Upper lobe of left lung (tissue), 6 donors: ENCODE measurements at places on chromosomes 11 and 22.

DNA sequence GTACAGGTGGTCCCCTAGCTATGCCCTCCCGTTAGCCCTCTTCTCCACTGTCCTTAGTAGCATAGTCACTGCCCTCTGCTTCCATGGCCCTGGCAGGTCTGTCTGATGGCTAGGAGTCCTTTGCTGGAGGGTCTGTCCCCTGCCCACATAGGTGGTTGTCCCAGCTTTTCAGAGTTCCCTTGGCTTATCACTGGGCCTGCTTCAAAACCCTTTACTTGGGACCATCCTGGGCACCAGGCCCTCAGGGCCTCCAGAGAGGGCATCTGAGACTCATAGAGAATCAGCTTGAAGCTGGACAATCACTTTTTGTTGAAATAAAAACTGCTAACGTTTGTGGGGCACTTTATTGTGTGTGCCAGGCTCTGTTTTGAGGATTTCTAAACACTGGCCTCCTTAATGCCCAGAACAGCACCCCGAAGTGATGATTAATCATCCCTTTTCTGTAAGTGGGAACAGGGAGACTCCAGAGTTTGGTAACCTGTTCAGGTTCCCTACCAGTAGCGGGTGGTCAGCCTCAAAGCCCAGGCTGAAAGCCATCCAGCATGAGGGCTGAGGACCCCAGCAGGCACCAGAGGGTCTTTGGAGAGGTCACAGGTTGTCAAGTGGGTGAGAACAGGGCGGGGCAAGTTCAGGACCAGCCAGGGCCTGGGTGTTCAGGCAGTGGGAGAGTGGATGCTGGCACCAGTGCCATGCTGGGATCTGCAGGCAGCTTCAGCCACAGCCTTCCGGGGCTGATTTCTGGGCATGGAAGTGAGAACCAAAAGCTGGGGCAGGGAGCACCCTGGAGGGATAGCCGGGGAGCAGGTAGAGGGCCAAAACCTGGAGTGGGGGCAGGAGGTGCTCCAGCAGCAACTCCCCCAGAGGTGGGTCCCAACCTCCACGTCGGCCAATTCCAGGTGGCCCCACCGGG is 495 bp upstream of the KCNK4 start:
- DNase-seq, result no peak

DNA sequence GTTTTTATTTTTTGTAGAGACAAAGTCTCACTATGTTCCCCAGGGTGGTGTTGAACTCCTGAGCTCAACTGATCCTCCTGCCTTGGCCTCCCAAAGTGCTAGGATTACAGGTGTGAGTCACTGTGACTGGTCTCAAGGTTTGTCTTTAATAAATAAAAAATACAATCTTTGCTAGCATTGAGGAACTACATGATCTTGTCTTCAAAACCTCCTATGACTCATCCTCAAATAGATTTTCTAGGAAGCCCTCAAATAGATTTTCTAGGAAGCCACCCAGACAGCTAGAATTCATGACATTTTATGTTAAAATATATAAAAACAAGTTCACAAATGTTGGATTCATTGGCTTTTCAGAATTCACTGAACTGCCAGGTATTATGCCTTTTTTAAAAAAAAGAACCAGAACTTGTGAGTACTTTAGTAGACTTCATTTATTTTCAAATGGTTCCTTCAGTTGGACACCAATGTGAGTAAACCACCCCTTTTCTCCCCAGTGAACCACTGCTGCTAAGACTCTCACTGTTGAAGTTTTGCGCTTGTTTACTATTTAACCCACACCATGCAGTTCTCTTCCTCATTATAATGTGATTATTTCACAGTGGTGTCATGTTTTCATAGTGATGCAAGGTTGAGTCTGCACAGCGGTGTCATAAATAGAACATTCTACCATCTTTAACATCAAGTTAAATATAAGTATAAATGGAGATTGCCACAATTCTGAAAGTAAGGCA is 303.9 kb downstream of the CASP12 start:
- DNase-seq, result no peak

DNA sequence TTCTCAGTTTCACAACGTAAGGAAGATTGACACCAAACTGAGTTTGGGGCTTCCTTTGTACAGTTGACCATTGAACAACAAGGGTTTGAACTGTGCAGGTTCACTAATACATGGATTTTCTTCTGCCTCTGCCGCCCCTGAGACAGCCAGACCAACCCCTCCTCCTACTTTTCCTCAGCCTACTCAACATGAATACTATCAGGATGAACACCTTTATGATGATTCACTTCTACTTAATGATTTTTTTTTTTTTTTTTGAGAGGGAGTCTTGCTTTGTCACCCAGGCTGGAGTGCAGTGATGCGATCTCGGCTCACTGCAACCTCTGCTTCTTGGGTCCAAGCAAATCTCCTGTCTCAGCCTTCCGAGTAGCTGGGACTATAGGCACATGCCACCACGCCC is 14.6 kb downstream of the RBM4 start:
- no peak for DNase-seq

- DNase-seq, result peak; percentile 86
Measured at GRCh38 chr22:19855504-19856409, 1.1 kb upstream of the GNB1L start.

DNA sequence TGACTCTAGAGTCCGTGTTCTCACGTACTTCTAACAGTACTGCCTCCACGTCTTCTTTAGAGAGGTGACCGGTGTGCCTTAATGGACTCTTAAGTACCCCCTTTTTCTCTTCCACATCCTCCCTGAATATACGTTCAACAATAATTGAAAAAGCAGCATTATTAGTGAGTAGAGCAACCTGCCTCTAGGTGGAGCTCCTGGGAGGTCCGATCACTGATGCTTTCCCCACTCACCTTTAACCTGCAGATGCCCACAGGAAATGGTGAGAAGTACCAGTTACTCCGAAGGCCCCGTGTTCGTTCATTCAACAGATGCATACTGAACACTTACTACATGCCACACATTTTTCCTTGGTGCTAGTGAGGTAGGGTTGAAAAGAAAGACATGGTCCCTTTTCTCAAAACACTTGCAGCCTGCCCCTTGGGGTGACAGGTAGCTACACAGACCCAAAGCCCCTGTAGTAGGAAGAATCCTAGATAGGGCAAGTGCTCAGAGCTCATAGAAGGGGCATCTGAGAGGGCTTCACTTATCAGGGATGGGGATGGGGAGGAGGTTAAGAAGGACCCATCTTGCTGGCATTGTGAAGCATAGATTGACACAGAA is 72.7 kb downstream of the FEZ1 start:
- DNase-seq, result no peak

DNA sequence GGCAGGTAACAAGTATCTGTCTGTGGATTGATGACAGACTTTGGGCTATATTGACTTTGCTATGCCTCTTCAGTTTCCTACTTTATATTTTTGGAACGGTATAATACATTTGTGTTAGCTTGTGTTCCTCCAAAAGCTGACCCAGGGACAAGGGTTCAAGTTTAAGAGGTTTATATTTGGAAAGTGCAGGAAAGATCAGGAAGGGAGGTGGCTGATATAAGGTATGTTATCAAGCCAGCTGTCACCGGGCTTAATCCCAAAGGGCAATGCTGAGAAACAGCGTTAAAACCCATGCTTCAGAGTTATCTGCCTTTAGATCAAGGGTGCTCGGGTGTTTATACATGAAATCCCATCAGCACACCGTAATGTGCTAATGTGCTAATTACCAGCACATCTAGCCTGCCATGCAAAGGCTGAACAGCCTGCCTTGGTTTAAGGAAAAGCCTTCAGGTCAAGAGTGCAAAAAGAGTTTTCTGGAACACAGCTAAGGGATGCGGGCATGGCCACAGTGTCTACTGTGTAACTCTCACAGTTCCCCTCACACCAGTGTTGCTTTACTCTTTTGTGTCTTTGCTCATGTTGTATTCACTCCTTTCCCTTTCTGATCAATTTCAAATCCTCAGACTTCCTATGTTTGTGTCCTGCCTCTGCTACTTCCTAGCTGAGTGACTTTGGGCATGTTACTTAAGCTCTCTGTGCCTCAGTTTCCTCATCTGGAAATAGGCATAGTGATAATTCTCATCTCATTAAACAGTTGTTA is 77.5 kb downstream of the BDNF start:
- DNase-seq, result no peak

DNA sequence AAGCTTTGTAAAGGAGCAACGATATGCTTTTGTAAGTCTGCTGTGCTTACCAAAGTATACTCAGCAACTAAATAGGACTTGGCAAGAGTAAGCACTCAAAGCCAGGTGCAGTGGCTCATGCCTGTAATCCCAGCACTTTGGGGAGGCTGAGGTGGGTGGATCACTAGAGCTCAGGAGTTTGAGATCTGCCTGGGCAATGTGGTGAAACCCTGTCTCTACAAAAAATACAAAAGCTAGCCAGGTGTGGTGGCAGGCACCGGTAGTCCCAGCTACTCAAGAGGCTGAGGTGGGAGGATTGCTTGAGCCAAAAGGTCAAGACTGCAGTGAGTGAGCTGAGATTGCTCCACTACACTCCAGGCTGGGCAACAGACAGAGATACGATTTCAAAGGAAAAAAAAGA is 67.5 kb downstream of the PAK1 start:
- no peak for DNase-seq

DNA sequence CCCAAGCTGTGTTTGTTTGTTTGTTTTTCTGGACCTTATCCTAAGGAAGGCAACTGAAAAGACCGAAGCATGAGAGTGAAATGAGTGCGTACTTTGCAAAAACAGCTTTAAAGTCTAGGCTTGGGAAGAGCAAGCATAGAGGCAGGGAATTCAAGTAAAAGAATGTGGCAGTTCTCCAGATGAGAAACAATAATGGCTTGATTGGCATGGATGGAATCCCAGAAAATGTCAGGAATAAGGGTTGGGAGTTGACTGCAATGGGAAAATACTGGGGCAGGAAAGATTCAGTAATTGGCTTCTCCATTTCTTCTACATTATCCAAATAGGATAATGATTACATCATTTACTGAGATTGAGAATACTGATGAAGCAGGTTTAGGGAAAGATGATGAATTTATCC is 17.5 kb downstream of the SAAL1 start:
- no peak for DNase-seq

- no peak for DNase-seq
Measured at GRCh38 chr11:75072582-75072981, 24.1 kb downstream of the OR2AT4 start.

DNA sequence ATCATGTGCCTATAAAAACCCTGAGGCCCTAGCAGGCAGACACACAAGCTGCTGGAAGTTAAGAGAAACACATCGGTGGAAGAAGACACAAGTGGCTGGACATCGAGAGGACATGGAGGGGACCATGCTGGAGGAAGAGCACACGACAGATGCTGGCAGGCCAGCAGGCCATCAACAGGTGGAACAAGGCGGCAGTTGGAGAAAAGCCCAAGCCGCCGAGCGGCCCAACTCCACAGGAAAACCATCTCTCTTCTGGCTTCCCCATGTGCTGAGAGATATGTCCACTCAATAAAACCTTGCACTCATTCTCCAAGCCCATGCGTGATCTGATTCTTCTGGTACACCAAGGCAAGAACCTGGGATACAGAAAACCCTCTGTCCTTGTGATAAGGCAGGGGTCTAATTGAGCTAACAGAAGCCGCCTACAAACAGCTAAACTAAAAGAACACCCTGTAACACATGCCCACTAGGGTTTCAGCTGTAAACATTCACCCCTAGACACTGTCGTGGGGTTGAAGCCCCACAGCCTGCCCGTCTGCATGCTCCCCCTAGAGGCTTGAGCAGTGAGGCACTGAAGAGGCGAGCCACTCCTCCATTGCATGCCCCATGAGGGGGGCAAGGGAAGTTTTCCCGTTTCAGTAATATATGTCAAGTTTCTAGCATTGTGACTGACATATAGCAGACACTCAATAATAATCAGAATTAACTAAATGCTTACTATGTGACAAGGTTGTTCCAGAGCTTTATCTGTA is 39.0 kb upstream of the MMP20 start:
- DNase-seq, result no peak

DNA sequence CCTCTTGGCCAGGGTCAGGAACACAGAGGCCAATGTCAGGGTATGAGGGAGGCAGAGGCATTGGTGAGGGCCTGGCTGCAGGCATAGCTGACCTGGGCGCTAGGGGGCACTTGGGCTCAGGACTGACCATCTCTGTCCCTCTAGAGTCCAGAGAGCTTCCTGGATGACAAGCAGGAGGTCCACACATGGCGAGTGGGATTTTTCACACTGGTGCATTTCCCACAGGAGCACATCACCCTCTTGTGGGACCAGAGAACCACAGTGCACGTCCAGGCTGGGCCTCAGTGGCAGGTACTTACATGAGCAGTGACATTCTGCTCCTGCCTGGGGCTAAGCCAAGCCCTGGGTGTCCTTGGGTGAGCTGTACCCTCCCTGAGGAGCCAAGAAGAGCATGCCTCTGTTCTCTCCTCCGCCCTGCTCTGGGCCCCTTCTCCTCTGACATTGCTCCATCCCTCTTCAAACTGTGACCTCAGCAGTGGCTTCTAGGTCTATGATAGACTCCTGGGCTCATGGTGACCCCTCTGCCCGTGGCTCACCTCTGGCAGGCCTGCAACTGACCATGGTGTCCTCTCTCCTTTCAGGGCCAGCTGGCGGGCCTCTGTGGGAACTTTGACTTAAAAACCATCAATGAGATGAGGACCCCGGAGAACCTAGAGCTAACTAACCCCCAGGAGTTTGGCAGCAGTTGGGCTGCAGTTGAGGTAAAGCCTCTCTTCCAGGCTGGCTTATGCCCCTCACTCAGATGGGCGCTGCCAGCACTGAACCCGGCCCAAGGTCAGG is 46.6 kb downstream of the OTOG start:
- DNase-seq, result no peak

GRCh38 chr11:72974487-72975205 is 160.4 kb downstream of the ATG16L2 start:
- DNase-seq, result no peak

- no peak for DNase-seq
Measured at GRCh38 chr22:35542157-35542938, 1.7 kb downstream of the RASD2 start.

GRCh38 chr11:115642660-115643059 is 138.4 kb upstream of the CADM1 start:
- no peak for DNase-seq

GRCh38 chr11:109027851-109028250 is 363.0 kb downstream of the DDX10 start:
- DNase-seq, result no peak

GRCh38 chr22:49011379-49011768 is 816.3 kb downstream of the BRD1 start:
- DNase-seq, result peak; percentile 13

DNA sequence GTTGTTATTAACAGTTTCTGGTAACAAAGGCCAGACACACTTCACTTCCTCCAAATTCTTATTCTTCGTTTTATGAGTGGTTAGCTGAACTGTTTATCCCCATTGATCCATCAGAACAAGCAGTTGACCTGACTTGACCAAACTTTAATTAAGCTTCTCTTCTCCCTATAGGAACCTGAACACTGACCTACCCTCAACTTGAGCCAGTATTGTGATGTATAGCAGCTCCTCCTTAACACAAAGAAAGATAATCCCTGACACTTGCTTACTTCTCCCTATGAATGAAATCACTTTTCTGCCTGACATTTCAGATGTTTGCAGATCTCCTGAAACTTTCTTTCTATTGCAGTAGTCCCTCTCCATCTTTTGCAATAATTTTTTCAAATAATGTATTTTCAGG is 41.9 kb downstream of the ANO5 start:
- no peak for DNase-seq

DNA sequence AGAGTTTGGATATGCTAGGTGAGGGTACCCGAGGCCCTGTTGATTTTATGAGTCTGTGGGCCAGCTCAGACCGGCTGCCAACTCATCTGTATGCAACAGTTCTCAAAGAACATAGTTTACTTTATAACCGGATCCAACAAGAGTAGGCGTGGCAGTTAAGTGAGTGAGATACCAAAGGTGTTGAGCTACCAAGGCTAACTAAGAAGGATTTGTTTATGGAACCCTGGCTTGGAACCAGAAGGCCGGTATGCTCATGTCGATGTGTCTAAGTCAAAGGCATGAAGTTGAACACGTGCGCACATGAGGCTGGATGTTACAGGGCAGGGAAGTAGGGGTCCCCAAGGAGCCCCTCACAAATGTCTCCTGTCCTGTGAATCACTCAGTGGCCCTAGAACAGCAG is at the start of gene KCNJ1:
Gene KCNJ1, minus strand, starts transcription at position 20 of the 400 bp plus-strand sequence. CDS start 27,053 bp downstream, outside the sequence.
- DNase-seq, result no peak
